Calu3 (cell line): ENCODE measurements at places on chromosomes 4 and X. TPM values are rescaled to one million over a fixed set of nuclear protein-coding genes. Genes with fewer than 3 reads are reported as not detected.

- peak; percentile 11 for DNase-seq
Observed at GRCh38 chrX:56281789-56282188, 49.6 kb downstream of the KLF8 start.

DNA sequence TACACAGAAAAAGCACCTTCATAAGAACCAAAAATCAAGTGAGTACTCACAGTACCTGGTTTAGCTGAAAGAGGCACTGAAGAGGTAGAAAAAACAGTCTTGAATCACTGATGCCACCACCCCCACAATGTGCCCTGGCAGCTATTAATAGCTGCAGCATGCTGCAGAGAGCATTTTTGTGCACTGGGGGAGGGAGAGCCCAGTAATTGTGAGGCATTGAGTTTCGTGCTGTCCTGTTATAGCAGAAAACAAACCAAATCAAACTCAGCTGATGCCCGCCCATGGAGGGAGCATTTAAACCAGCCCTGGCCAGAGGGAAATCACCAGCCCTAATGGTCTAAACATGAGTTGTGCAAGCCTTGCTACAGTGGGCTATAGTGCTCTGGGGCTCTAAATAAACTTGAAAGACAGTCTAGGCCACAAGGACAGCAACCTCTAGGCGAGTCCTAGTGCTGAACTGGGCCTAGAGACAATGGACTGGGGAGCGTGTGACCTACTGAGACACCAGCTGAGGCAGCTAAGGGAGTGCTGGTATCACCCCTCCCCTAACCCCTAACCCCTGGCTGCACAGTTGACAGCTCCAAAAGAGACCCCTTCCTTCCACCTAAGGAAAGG is 106.3 kb upstream of the TMLHE start:
- no peak for DNase-seq

The CLDN24 gene
- total RNA-seq: not detected in 2 replicates

The UGT8 gene
- total RNA-seq: 20.2 and 23.1 TPM in 2 replicates
